GM03348 (cell line): ENCODE measurements at places on chromosomes 11 and 22.

- no peak for DNase-seq
Observed at GRCh38 chr11:94148189-94148588, 19.5 kb downstream of the PANX1 start.

GRCh38 chr11:720642-721246 lies 14.7 kb downstream of the EPS8L2 start:
- DNase-seq, result no peak

DNA sequence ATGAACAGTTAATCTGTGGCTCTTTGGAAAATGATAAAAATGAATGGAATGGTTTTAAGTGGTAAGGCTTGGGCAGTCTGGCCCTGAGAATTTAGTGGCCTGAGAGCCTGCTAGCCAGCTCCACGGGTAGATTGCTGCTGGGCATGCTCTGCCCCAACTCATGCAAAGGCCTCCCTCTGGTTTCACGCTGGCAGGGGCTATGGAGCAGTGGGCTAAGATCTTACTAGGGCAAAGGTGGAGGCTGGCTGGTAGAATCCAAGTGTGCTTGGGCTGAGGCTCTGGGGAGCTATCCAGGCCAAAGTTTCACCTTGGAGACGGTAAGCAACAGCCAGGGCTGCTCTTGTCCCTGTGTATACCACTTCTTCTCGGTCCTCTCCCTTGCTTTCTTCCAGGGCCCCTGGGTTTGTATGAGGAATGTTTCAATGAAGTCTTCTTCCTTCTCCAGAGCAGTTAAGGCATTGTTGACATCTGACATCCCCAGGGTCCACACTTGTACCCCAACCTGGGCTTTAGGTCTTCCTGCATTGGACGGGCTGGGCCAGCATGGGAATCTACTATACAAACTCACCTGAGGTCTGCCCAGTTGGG lies 27.4 kb downstream of the UBE2L3 start:
- no peak for DNase-seq

GRCh38 chr11:283405-284104 lies 5.3 kb downstream of the NLRP6 start:
- no peak for DNase-seq

- no peak for DNase-seq
Observed at GRCh38 chr11:128501008-128501407, 86.3 kb downstream of the ETS1 start.

DNA sequence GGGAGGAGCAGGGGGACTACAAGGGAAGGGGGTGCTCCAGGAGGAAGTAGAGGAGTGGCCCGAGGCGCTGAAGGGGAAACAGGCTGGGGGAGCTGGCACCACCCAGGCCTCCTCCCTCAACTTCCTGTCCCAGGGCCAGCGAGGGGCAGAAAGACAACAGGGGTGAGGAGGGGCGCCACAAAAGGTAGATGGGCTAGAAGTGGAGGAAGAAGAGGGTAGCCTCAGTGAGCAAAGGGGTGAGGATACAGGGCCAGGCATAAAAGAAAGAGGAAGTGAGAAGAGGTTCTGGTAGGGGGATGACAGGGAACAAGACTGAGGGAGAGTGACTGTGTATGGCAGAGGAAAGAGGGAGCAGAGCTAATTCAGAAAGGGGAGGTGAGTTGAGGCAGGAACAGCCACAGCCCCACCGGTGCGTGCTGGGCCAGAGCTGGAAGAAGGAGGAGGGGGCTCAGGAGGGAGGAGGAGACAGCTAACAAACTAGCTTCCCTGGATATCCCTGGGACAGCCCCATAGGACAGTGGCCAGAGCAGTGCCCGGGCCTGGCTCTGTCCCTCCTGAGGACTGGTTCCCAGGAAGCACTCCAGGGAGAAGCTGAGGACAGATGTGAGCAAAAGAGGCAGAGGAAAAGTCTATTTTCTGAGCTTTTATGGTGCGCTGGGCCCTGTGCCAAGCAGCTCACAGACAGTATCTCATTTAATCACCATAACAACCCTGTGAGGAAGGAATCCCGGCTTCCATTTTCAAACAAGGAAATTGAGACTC lies 8.5 kb downstream of the DCHS1 start:
- DNase-seq, result peak; percentile 53

DNA sequence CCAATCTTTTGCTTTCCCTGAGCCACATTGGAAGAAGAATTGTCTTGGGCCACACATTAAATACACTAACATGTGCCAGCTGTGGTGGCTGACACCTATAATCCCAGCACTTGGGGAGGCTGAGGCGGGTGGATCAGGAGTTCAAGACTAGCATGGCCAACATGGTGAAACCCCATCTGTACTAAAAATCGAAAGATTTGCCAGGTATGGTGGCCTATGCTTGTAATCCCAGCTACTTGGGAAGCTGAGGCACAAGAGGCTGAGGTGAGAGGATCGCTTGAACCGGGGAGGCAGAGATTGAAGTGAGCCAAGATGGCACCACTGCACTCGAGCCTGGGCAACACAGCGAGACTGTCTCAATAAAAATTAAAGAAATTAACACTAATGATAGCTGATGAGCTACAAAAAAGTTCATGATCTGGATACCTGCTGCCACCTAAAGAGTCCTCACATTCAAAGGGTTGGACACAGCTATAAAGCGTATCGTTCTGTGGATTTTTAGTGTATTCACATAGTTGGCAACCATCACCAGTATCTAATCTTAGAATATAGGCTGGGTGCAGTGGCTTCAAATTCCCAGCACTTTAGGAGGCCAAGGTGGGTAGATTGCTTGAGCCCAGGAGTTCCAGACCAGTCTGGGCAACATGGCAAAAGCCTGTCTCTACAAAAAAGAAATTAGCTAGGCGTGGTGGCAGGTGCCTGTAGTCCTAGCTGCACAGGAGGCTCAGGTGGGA lies 3.4 kb upstream of the LDHC start:
- no peak for DNase-seq

GRCh38 chr11:128361451-128362020 lies 225.8 kb downstream of the ETS1 start:
- no peak for DNase-seq

DNA sequence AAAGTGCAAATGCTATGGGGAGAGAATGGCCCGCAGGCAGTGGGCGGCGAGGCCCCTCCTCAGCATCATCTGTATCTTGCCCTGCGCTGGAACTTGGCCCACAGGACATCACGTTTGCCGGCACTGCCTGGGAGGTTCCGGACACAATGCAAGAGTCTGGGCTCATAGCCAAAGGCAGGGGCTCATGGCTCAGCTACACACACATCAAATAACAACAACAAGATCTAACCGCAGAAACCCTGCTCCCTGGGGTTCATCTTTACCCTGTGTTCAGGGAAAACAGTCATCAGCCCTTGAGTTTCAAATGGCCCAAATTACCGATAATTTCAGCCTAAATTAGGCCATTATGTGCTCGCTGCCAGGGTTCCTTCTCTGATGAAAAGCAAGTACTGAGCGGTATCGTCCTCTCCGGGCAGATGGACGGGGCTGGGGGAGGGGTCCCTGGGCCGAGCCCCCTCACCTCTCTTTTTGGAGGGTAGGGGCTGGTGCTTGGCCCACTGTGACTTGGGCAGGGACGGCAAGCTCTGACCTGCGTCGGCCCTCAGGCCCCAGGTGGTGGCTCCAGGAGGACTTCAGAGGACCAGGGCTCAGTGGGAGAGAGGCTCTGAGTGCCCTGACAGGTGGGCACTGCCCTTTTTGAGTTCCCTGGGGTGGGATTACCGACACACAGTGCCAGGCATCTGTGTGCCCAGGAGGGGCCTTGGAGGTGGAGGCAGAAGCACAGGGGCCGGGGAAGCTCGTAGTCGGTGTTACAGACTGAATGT lies 25.0 kb upstream of the GAL start:
- DNase-seq, result peak; percentile 64

DNA sequence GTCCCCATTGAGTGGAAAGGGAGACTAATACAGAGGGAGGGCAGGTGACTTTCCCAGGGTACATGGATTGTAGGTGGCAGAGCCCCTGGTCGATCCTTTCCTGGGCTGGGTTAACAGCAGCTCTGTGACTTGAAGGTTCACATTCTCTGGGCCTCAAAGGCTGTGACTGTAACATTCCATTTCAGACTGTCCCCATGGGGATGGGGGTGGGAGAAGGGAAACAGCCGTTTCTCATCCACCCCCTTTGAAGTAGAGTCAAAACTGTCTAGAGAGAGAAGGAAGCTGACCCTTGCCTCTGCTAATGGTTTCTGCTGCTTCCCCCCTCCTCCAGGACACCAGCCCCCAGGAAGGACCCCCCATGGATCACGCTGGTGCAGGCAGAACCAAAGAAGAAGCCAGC lies 19.2 kb downstream of the MICALL1 start:
- no peak for DNase-seq

GRCh38 chr22:31239771-31240370 lies 27.8 kb downstream of the LIMK2 start:
- no peak for DNase-seq

DNA sequence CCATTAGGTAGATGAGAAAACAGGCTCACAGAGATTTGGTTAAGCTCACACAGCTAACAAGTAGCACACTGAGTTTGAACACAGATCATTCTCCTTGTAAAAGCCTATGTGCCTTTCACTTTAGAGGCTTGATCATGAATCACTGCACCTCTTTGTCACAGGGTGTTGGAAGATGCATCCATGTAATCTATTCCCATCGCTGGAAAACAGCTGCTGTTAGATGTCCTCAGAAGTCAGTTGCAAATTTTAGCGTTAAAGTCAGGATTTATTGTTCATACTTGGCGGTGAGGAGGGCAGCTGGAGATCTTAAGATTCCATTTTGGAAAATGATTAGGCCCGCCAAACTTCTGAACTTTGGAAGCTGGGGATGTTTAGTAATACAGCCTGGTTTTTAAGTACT lies 2.6 kb downstream of the CNTF start:
- DNase-seq, result no peak

- peak; percentile 18 for DNase-seq
Observed at GRCh38 chr11:94129512-94130297, 1.1 kb downstream of the PANX1 start.
